MV-4-11 (cell line): ENCODE measurements at places on chromosomes 12 and 14.

DNA sequence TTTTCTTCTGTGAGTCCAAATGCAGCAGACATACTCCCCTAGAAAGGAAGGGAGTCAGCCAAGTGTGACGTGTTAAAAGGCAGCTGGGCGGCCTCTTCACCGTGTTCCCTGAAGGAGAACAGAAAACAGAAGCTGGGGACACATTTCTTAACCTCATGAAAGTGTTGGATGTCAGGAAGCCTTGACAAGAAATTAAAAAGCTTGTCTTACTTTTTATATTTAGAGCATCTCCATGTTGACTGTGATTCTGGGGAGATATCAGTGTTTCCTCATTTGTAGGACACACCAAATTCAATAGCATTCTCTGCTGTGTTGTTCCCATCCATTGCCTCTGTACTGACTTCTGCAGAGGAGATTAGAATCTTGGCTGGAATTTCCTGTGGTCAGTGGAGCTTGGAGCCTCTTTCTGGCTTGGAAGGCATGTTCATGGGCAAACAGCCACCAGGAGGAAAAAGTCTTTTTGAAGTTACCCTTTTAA lies 93.7 kb downstream of the RMST start:
- no peak for DNase-seq

DNA sequence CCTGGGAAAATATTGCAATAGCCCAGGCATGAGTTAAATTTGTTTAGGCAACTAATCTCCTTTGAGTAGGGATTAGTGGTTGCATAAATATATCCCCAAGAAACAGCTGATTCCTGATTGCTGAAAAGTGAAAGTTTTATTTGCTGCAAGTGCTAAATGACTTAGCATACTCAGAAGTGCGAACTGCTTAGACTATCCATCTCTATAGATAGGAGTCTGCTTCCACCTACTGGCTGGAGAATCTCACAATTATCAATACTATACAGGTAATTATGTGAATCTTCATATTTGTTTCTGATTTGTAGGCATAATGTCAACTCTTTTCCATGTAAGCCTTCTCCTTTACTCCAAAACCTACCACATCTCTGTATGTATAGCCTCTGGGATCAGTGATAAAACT lies 12.0 kb upstream of the SLCO1B3 start:
- peak; percentile 8 for DNase-seq

DNA sequence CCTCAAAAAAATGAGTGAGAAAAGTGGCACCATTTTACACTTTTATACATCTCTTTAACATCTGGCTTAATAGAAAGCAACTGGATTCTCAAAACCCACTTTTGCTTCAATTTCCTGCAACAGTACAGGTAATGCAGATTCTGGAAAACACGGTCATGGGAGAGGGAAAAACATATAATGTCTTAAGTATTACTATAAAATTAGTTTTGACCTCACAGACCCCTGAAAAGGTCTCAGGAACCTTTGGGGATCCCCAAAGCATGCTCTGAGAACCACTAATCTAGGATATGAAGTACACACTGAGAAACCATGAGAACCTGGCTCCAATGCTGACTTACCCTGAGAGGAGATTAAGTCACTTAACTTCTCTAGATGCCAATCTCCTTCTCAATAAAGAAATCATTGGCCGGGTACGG lies 64.7 kb downstream of the PPP2R5E start:
- no peak for DNase-seq

- no peak for DNase-seq
Observed at GRCh38 chr12:118354903-118355302, 17.8 kb downstream of the TAOK3 start.

GRCh38 chr14:24093901-24094840 lies at the start of gene PCK2:
PCK2 (plus strand) TSS chr14:24094311; CDS start chr14:24094406, 95 bp downstream.
- peak; percentile 91 for DNase-seq

DNA sequence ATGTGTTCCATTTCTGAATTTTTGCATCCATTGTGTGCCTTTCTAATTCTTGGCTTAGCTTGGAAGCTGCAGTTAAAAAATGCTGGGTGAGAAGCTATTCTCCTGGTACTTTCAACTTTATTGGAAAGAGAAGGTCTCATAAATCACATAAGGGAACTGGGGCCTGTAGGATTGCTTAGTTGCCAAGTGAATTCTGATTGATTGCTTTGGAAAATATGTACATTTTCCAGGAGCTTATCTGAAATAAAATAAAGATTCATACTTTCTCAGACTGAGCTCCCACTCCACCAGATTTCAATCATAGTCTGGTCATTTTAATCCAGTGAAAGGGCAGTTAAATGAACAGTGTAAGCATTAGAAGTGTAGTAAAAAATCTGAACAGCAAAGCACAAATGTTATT lies 50.0 kb upstream of the PRICKLE1 start:
- no peak for DNase-seq

DNA sequence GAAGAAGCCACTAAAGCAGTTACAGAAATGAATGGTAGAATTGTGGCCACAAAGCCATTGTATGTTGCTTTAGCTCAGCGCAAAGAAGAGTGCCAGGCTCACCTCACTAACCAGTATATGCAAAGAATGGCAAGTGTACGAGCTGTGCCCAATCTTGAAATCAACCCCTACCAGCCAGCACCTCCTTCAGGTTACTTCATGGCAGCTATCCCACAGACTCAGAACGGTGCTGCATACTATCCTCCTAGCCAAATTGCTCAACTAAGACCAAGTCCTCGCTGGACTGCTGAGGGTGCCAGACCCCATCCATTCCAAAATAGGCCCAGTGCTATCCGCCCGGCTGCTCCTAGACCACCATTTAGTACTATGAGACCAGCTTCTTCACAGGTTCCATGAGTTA lies 21.5 kb upstream of the SRGAP1 start:
- no peak for DNase-seq

- DNase-seq, result peak; percentile 88
Observed at GRCh38 chr12:110256780-110257431, 24.1 kb upstream of the ATP2A2 start.

GRCh38 chr12:131753005-131753404 lies 42.1 kb downstream of the SFSWAP start:
- no peak for DNase-seq

- no peak for DNase-seq
Observed at GRCh38 chr12:104823985-104824461, 134.1 kb downstream of the SLC41A2 start.
